ENCODE measurements at places on chromosomes 4 and X. TPM values are rescaled to one million over a fixed set of nuclear protein-coding genes. Genes with fewer than 3 reads are reported as not detected.

TIGD4 gene
- total RNA-seq: 1.8 TPM

HGFAC gene
- total RNA-seq: not detected

GRCh38 chr4:2961421-2961810 is 1.8 kb downstream of the NOP14 start:
- peak; percentile 27 for DNase-seq

DNA sequence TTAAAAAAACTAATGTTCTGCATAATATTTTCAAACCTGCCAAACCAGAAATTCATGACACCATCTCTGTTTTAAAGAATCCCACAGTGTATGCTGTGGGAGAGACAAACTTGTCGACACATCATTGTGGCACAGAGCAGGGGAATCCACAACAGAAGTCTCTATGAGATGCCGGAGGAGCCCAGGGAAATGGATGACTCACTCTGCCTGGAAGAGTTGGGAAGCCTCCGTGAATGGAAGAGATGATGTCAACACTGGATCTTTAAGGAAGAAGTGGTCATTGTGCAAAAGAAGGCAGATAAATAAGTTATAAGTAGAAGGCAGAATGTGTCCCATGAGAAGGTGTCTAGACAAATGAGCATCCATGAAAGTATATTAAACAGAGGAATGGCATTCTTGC is 595.1 kb downstream of the RAB28 start:
- peak; percentile 93 for DNase-seq

- no peak for DNase-seq
Observed at GRCh38 chr4:54107951-54108748, 8.2 kb downstream of the GSX2 start.

DNA sequence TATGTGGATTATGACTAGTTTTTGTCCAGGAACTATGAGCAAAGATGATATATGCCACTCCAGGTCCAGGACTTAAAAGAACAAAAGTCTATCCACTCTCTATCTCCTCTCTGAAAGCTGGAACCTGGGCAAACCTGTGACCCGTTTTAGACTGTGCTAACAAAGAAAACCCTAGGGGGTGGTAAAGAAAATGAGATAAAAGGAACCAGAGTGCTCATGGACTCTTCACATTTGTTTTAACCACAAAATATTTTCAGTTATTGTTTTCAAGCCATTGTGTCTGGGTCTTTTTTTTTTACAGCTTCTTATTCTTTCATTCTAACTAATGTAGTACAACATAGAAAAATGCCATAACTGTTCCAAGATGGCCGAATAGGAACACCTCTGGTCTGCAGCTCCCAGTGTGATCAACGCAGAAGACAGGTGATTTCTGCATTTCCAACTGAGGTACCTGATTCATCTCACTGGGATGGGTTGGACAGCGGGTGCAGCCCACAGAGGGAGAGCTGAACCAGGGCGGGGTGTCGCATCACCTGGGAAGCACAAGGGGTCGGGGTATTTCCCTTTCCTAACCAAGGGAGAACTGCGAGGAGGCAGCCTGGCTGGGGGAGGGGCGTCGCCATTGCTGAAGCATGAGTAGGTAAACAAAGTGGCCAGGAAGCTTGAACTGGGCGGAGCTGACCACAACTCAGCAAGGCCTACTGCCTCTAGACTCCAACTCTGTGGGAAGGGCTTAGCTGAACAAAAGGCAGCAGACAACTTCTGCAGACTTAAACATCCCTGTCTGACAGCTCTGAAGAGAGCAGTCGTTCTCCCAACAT is 45.1 kb downstream of the CHM start:
- DNase-seq: no peak

- no peak for DNase-seq
Observed at GRCh38 chr4:8913858-8914460, 42.3 kb upstream of the HMX1 start.

DNA sequence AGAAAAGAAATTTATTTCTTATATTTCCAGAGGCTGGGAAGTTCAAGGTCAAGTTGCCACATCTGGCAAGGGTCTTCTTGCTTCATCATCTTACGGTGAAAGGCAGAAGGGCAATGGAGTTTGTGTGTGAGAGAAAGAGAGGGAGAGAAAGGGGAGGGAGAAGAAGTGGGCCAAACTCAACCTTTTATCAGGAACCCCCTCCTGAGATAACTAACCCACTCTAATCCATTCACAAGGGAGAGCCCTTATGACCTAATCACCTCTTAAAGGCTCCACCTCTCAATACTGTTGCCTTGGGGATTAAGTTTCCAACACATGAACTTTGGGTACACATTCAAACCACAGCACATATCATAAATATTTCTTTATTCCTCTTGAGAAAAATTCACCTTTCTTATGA is 203.3 kb upstream of the FAM241A start:
- DNase-seq: no peak

DNA sequence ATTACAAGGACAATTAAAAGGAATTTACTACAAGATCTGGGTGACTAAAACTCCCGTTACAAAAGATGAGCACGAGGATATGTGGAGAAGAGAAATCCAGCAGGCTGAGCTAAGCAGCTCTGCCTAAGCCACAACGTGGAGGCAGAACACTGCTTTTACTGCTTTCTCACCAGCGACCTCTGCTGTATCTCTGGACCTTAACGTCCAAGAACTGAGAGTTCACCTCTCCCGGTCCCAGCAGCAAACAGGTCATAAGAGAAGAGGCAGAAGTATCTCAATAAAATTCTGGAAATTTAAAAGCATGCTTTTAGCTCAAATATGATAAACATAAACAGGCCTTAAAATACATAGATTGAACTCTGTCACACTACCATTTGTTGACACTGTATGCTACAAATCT is 81.0 kb downstream of the ADGRA3 start:
- peak; percentile 84 for DNase-seq

Measured in SK-MEL-5 (cell line).